ENCODE measurements at places on chromosomes 2 and 18. TPM values are rescaled to one million over a fixed set of nuclear protein-coding genes. Genes with fewer than 3 reads are reported as not detected.

Gene CCDC74B
- 0.44 TPM for total RNA-seq

Gene HOXD9
- total RNA-seq, result 0.16 TPM

Gene CRYGC
- total RNA-seq, result not detected

Gene ZNF521
- total RNA-seq, result 10.3 TPM

Gene SATB2
- 1.1 TPM for total RNA-seq

Gene CDH7
- not detected for total RNA-seq

Gene CTNNA2
- not detected for total RNA-seq

Gene SLC38A11
- total RNA-seq, result 0.33 TPM

Gene C2orf15
- total RNA-seq, result not detected

Gene IRS1
- total RNA-seq, result 17.8 TPM

- DNase-seq, result no peak
These were observed 790.9 kb downstream of the CPS1 start for GRCh38 chr2:211347328-211347727.

DNA sequence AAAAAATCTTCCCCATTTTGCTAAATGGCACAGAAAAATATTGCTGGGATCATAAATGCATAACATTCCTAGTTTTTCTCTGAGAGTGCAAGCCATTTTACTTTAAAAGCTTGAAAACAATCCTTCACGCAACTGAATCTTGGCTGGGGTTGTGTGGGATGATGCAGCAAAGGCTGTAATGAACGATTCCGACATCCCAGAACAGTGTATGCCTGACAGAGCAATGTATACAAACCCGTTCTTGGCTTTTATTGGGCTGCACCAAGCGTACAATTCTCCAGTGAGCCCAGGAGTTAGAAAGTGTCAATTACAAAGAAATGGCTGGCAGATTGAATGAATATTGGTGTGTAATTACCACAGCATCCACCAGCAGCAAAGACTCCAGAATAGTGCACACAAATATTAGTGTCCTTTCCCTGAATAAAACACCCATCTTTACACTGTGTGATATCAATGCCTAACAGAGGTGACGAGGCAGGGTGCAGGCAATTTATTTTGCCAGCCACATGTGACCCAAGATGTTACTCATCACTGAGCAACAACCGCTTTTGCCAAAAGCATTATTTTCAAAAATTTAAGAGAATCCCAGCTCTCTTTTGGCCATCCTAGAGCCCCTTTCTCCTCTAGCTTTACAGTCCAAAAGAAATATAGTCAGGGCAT lies 578.6 kb upstream of the CHAC2 start:
- DNase-seq, result no peak

DNA sequence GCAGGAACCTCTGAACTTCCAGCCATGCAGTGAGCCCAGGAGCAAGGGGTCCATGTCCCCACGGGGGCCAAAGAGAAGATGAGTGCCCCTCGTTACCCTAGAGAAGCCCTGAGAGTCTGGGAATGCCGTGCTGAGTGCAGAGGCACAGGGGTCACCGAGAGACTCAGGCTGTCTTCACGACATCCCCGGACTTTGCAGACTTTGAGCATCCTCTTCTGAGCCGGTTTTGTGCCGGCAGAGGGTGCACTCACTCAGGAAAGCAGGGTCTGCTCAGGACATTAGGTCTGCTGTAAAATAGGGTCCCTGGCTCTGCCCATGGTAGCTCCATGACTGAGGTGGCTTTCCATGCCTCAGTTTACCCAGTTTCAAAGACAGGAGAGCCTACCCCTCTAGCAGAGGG lies 71.0 kb downstream of the GALNT14 start:
- DNase-seq, result no peak

- no peak for DNase-seq
These were observed 106.1 kb downstream of the TXNL1 start for GRCh38 chr18:56532176-56532840.

DNA sequence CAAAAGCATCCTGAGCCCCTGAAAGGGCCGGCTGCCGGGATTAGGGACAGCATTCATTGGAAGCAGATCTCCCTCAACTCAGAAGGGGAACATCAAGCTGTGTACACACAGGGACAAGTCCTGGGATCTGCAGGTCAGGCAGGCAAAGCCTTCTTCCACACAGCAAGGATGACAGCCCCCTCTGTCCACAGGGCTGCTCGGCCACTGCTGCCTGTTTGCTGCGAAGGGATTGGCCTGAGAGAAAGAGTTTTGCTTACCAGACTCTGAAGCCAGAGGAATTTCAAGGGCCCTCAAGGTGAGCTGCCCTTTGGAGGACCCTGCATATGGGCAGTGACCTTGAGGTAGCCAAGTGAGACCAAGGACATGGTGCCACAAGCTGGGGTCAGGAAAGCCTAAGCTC lies 11.1 kb downstream of the ZBTB7C start:
- DNase-seq, result no peak

GRCh38 chr2:145228506-145228905 lies 708.6 kb upstream of the ZEB2 start:
- no peak for DNase-seq

GRCh38 chr2:22487541-22487940 lies 897.4 kb upstream of the KLHL29 start:
- no peak for DNase-seq

DNA sequence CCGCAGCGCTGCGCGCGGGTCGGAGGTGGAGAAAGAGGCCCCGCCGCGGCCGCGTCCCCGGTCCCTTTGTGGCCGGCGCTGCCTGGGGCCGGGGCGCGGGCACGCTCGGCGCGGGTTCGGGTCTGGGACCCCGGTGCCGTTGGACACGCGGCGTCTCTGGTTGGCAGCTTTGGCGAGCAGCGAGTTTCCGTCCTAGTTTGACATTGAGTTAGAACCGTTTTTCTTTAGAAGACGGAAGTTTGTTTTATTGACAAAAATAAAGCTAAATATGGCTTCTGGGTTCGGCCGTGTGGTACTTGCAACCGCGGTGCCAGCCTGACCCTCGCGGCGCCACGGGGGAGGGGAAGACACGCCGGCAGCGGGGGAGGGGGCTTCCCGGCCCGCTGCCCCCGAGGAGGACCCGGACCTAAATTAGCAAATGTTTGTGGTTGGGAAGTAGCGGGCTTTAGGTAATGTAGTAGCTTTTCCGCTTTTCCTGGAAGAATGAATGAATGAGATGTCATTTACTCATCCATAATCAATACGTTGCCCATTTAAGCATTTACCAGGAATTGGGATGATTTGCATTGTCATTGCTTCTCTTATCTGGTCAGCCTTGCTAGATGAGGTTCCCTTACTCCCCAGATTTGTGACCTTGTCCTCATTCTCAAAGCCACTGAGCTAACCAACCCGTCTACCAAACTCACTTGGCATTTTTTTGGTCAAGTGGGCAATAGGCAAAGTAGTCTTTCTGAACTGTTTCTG lies 530 bp downstream of the GALNT1 start:
- DNase-seq, result peak; percentile 37

DNA sequence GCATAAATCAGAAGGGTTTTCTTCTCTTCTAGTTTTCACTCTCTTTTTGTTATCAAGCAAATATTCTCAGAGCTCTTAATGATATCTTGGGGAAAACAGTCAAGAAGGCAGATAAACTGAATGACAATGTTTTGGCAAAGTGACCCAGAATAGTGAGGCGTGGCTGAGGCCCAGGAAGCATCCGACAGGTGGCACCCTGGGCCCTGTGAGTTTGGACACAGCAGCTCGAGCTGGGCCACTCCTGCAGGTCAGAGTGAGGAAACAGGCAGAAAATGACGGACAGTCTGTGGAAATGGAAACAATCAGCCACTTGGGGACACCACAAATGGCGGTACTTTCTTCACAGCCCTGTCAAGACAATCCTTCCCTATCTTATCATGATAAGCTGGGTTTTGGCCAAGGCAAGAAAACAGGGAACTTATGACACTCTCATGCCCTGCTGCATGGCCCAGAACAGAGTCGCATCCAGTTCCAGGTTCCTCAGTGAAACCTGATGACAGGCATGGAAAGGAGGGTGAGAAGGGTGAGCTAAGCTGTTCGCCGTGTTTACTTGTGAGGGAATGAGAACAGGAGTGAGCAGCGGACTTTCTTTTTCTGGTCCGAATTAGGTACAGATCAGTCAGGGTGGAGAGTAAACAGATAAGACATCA lies 32.1 kb downstream of the MRPL44 start:
- DNase-seq, result no peak

GRCh38 chr18:55489034-55489986 lies 98.7 kb downstream of the TCF4 start:
- no peak for DNase-seq

DNA sequence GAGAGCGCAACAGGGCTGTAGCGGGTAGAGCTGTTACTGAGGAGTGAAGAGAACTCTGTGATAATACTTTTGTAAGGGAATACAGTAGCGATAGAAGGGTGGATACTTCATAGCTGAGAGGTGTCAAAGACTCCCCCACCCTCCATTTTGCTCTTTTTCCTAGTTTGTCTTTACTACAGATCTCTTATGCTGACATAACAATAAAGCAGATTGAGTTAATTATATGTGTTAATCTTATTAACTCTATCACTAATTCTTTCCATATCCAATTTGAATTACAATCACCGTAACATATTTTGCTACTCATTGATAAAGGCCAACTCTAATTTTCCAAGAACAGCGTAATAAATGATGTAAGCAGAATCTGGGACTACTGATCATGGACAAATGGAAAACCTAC lies 57.1 kb downstream of the UGP2 start:
- no peak for DNase-seq

DNA sequence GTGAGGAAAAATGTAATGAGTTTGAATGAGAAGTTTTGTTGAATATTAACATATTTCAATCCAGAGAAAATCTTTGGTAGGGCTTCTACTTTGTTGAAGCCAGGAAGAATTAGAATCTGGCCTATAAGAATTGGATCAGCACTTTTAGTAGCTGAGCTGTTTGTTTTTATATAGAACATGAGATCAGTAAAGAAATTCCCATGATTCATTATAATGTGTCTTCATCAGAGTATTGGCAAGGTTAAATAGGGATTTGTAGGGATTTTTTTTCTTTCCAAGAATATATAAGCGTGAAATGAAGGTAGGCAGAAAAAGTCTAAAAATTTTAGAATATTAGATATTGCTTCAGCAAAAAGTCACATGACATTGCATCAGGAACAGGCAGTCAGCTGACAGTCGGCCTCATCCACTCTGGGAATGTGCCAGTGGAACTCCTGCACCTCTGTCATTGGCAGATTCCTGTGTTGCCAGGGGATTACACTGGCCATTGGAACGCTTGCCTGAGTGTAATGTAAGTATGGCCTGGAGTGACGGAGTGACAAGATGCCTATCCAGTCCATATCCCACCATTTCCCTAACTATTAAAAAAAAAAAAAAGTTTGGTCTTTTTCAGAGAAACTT lies 60.6 kb downstream of the SERTAD2 start:
- peak; percentile 38 for DNase-seq

DNA sequence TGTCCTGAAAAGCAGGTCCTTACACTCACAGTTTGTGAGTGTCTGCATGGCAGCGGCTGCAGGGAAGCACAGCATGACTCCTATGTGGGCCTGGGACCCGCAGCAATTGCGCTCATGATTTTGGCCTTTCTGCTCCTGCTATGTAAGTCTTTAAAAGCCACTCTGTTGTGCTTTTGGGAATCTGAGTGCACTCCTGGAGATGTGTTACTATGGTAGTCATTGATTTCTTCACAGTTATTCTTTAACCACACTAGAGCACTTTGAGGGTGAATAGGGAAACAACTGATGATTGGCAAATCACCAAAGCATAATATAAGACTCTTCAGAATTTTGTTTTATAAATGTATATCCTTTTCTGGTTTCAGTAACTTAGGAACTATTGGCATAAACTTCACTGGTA lies 40.9 kb downstream of the DSG2 start:
- no peak for DNase-seq

DNA sequence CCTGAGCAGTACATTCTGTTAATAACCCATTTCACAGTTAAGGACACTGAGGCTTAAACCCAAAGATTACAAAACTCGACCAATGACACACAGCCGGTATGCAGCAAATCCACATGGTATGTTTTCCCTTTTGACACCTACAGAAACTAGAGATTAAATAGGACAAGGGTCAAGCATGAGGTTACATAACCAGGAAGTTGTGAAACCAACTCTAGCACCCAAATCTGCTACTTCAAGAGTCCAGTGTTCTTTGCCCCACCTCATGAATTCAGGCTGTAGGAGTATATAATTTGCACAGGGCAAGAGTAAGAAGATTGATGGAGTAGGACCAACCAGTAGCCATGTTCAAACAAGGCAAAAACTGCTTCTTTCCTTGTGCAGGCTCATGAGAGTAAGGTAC lies 249.8 kb downstream of the BCL11A start:
- DNase-seq, result no peak

GRCh38 chr18:2896990-2897389 lies 50.2 kb downstream of the EMILIN2 start:
- DNase-seq, result no peak

- DNase-seq, result peak; percentile 32
These were observed 15.6 kb upstream of the INO80C start for GRCh38 chr18:35513181-35513936.

GRCh38 chr18:10400534-10401307 lies 53.7 kb upstream of the APCDD1 start:
- no peak for DNase-seq

- no peak for DNase-seq
These were observed 137.3 kb downstream of the TMEM131 start for GRCh38 chr2:97858442-97858841.

DNA sequence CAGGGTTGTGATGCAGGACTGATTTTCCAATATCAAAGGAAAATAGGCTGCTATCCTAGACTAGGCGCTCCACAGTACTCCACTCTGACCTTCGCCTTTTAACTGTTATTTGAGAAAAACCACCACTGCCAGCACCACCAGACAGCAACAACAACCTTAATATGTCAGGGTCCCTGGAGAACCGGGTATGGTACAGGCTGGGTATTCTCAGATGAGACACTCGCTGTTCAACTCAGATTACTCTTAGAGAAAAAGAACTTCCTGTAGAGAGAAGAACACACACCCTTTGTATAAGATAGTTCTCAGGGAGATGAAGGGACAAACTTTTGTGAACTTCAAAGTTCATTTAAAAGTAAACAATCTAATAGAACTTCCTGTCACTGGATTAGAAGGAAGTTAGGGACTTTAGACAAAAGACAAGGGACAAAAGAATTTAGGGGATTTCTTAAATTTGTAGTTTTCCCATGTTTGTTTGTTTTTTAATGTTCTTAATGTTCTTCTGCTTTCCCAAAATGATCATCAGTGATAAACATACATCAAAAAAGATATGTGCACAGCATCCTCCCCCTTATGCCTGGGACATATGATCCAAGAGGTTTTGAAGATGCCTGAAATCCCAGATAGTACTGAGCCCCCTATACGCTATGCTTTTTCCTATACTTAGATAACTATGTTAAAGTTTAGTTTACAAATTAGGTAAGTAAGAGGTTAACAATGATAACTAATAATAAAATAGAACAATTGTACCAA lies 41.3 kb upstream of the PPP1R1C start:
- DNase-seq, result no peak

DNA sequence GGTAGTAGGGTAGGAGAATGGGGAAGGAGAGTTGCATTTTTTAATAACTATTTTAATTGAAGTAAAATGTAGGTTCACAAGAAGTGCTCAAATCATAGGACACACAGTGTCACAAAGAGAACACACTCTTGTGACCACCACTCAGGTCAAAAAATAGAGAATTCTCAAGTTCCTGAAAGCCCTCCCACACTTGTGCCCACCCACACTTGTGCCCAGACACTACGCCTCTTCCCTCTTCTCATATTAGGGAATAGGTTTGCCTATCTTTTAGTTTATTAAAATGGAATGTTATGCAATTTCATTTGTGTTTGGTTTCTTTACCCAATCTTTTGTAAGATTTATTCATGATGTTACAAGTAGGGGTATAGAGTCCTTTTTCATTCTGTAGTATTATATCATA lies 67.2 kb downstream of the UGGT1 start:
- no peak for DNase-seq

Data from left ventricle myocardium inferior (tissue), 1 donor.